Umbilical cord (tissue), 2 donors: ENCODE measurements at places on chromosomes 6 and 20.

- DNase-seq = no peak
Observed at GRCh38 chr20:48531505-48531904, 296.3 kb downstream of the PREX1 start.

- no peak for DNase-seq
Observed at GRCh38 chr6:162416831-162417537, 310.6 kb downstream of the PRKN start.

- no peak for DNase-seq
Observed at GRCh38 chr20:33645072-33645358, 17.1 kb upstream of the C20orf144 start.

- peak; percentile 13 for DNase-seq
Observed at GRCh38 chr6:54646069-54646950, 200.3 kb upstream of the FAM83B start.

GRCh38 chr20:61287583-61288275, 35.7 kb downstream of the CDH4 start:
- no peak for DNase-seq

- no peak for DNase-seq
Observed at GRCh38 chr6:53579338-53579737, 34.4 kb upstream of the GCLC start.

DNA sequence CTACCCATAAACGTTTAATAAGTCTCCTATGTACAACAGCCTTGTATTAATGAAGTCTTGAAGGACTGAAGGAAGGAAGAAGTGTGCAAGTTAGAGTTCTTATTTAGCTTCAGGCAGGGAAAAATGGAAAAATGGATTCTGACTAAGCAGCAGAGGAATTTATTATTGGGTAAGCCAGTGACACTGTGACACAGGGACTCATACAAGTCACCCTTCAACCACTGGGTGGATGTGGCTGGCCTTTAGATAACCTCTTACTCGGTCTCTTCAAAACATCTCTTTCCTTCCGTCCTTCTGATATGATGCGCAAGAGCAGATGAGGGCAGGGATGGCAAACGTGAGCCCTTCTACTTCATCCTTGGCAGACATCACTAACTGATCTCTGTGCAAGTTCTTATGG, 145.6 kb downstream of the DHX35 start:
- DNase-seq = no peak

DNA sequence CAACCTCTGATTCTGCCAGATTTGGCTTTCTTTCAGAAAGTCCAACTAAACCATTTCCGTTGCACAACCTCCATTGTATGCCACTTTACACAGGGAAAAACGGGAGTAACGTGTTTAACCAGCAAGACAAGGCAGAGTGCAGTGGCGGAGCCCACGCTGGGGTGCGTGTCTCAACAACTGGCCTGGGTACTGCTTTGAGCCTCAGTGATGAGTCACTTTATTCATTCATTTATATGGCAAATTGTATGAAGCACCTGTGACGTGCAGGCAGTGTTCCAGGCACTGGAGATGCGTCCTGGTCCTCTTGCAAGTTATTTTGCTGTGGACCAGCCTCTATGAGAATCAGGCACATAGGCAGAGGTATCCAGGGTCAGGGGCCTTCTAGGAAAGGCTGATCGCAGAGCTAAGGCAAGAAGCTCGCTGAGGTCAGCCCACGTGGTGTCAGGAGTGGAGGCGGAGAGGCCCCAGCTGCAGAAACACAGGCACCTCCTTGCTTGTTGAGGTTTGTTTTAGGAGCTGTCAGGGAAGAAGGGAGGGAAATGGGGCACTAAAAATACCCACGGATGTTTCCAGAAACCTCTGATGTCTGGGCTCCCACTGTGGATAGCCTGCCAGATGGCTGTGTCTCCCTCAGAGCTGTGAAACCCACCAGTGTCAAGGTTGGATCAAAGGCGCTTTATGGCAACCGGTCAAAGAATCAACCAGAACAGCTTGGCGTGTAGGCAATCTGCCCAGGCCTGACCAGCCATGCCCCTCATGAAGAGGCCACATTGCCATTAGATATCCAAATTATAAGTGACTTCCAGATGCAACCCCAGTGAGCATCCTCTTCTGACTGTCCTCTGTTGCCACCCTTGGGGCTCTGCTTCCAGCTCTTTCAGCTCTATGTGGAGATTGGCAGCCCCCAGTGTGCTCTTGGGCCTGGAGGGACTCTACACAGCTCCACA, 157.2 kb downstream of the CD83 start:
- peak; percentile 50 for DNase-seq

DNA sequence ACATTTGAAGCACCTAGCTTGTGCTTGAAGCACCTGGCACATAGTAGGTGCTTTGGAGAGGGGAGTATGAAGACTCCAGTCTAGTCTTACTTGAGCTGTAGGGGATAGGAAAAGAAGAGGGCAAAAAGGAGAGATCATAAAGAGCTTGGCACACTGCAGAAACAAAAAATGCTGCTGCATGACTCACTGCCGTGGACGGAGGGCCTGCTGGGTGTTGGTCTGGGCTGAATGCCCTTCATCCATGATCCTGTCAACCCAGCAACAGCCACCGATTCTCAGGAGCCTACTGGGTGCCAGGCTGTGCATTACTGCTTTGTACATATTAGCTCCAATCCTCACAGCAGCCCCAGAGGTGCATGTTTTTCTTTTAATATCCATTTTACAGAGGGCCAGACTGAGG, 6.0 kb downstream of the PDYN start:
- DNase-seq = no peak

DNA sequence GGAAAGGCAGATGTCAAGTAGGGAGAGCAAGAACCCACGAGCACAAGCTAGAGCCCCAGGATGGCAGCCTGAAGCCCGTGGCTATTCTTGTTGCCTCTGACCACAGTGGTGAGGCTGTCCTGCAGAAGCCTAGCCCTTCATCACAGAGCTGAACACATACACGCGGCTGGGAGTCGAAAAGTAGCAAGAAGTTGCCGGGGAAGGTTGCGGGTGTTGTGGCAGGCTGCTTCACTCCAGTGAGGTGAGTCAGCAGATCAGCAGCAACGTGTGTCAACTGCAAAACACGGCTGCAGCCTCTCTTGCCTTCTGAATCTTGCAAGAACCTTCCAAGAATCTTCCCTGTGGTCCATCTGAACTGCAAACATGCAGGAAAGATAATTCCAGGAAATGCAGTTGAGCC, 10.6 kb upstream of the STX16 start:
- no peak for DNase-seq

DNA sequence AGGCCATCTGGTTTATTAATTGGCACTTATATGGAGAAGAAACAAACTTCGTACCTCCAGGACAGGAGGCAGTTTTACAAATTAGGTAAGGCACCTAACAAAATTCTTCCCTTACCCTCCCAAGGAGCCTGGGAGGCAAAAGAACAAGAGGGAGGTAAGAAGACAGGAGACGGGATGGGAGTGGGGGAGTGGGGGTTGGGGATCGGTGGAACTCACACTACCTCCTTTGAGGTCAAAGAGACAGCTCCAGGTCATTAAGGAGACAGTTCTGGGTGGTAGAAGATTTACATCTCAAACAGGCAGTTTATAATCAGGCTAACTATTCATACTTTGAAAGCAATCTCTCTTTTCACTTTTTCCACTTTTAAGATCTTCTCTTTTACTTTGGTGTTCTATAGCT, 112.3 kb upstream of the HDAC2 start:
- no peak for DNase-seq

- DNase-seq = no peak
Observed at GRCh38 chr6:107801173-107801886, 22.8 kb downstream of the SCML4 start.

GRCh38 chr6:8013763-8014162, 50.4 kb downstream of the BLOC1S5 start:
- DNase-seq = no peak

- DNase-seq = no peak
Observed at GRCh38 chr20:32986331-32986966, 17.8 kb downstream of the SUN5 start.

GRCh38 chr6:149942461-149942829, 631 bp downstream of the ULBP2 start:
- DNase-seq = no peak

DNA sequence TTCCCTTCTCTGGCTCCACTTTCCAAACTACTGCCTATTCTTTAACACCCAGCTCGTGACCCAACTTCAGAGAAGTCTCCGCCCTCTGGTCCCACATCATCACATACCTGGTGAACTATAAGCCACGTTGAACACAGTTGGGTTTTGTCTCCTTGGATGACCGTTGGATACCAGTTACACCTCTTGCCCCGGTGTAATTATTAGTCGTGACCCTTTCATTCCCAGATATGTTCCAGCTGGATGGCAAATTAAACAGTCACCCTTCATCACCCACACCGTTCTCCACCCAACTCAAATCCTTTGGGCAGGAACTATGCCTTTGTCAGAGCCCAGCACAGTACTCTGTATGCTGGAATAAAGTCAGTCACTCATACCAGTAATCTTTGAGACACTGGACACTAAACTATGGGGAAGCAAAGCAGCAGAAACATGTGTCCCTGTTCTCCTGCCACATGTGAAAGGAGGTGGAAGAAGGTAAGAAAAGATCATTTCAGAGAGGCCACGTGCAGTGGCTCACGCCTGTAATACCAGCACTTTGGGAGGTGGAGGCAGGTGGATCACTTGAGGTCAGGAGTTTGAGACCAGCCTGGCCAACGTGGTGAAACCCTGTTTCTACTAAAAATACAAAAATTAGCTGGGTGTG, 22.5 kb downstream of the PLAGL2 start:
- no peak for DNase-seq

DNA sequence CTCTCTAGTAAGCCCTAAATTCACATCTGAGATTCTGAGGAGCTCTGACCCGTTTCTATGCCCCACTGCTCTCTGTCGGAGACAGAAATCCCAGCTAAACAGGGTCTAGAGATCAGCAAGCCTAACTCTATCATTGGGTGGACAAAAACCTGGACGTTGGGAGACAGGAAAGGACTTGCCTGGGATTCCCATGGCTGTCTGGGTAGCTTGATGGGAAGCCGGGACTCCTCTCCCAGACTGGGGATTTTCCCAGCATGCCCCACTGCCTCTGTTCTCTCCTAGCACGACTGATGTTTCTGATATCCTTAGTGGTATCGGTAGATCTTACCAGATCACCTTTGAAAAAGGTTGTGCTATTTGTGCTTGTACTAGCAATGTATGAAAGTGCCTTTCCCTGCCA, 22.9 kb downstream of the DUSP22 start:
- DNase-seq = no peak

GRCh38 chr20:25533920-25534700, 51.2 kb downstream of the NINL start:
- DNase-seq = no peak

DNA sequence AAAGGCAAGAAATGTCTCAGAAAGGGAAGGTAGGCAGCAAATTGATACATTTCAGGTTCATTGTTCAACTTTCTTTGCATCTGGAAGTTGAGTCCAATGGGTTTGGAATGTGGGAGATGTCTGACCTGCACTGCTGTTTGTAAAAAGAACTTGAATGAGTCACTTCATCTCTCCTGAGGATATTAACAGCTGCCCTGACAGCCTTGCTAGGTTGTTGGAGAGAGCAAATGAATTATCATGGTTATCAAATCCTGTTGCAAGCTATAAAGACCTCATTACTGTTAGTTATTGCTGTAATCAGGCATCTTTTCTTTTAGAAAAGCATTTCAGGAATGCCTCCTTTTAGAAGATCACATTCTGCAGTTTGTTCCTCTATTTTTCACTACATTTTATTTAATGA, 23.0 kb upstream of the FLRT3 start:
- DNase-seq = no peak

GRCh38 chr6:28867086-28867409, 56.7 kb downstream of the TRIM27 start:
- no peak for DNase-seq

DNA sequence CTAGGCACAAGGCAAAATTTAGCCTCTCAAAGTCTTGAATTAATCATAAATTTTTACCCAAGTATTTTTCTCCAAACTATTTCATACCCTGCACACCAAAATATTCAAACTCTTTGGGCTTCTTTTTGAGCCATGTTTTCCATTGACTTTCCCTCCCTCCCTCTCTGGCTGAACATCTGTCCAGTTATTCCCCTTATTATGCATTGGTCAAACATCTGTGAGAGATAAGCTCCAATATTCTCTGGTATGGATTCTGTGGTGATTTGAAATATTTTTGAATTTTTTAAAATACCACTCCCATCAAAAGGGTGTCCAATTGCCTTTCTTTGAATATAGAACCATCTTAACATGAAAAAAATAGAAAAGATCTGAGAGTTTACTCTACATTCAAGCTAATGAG, 244.2 kb downstream of the RFPL4B start:
- DNase-seq = no peak

DNA sequence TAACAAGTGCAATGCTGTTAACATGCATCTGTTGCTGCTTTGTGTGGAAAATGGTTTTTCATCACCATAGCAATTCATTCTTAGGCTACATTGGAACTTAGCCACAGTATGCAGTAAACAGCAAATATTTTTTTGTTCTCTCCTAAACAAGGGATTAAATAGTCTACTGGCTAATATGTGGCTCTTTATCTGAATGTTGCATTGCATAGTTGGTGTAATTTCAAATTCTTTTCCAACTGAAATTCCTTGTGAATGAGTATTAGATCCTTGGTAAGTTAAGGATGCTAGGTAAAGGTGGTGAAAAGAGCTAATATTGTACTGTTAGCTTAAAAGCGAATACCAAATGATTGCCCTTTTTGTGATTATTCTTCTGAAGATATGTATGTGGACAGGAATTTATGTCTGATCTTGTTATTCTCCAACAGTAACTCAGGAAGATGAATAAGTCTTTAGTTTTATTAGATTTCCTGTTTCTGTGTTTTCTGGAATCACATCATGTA, 958 bp downstream of the MLIP start:
- DNase-seq = peak; percentile 42

DNA sequence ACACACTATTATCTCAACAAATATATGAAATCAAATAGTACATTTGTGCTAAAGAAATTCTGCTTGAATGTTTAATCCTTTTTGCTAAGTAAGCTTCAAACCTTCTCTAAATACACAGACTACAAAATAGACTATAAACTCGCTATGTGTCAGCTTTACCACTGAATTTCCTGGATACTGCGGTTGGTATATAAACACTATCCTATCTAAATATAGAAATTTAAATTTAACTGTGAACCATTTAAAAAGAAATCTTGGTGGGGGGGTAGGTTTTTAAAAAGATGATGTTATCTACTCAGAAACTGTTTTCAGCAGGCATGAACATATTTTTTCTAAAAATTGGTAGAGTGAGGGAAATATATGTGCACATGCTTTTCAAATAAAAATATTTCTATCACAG, 306.5 kb upstream of the RUNX2 start:
- no peak for DNase-seq

DNA sequence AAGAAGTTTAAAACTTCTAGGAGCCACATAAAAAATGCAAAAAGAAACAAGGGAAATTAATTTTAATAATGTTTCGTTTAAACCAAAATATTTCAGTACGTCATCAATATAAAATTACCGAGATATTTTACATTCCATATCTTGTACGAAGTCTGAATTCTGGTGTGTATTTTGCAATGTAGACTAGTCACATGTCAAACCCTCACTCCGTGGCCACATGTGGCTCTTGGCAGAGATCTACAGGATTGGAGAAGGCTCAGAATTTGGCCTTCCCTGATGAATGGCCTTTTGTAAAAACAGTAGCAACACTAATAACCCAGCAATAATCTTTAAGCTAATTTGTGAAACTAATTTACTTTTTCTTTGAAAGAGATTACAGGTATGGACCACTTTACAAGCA, 217.1 kb downstream of the PRL start:
- DNase-seq = no peak
